ENCODE measurements at places on chromosomes 6 and 20. TPM values are rescaled to one million over a fixed set of nuclear protein-coding genes. Genes with fewer than 3 reads are reported as not detected.

The GPANK1 gene
- 19.1 TPM for total RNA-seq

The SLC22A16 gene
- 0.82 TPM for total RNA-seq

The PRICKLE4 gene
- total RNA-seq: 8.9 TPM

The EBF4 gene
- 7.5 TPM for total RNA-seq

The BCAS1 gene
- 0.50 TPM for total RNA-seq

The IP6K3 gene
- total RNA-seq: 2.2 TPM

The FOXF2 gene
- total RNA-seq: 0.82 TPM

Measured in omental fat pad (tissue), 4 donors.